ENCODE measurements at places on chromosomes 6 and 20. TPM values are rescaled to one million over a fixed set of nuclear protein-coding genes. Genes with fewer than 3 reads are reported as not detected.

PTK6 gene
- 0.12 TPM for total RNA-seq

SNX14 gene
- 62.4 TPM for total RNA-seq

SNPH gene
- total RNA-seq = 2.7 TPM

KHDC1 gene
- 2.0 TPM for total RNA-seq

NFATC2 gene
- 9.5 TPM for total RNA-seq

SMPDL3A gene
- 9.4 TPM for total RNA-seq

SLPI gene
- 73.6 TPM for total RNA-seq

KCNK16 gene
- 41.1 TPM for total RNA-seq

ETV7 gene
- total RNA-seq = 1.7 TPM
